ENCODE measurements at places on chromosomes 1 and 21.

DNA sequence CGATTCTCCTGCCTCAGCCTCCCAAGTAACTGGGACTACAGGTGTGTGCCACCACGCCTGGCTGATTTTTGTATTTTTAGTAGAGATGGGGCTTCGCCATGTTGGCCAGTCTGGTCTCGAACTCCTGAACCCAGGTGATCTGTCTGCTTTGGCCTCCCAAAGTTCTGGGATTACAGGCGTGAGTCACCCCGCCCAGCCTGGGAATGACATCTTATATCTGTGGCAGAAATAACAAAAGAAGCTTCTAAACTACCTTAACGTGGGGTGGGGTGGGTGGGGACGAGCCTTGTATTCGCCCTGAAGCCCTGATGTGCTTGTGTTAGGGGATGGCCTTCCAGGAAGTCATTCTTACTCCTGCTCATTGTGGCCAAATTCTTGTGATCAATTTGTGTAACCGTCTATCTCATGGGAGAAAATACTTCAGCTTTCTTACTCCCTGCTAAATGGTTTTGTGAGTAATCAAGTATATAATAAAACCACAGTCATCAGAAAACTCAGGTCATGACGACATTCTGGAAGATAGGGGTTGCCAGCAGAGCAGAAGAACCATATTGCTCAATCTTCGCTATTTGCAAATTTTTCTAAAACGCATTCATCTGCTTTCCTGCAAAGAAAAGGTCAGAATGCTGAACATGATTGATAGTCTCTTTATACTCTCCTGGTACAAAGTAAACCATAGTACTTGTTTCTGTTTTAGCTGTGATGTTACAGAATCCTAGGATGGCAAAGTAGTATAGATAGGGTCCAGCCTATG, 63.2 kb downstream of the DIRAS3 start:
- no peak for DNase-seq

DNA sequence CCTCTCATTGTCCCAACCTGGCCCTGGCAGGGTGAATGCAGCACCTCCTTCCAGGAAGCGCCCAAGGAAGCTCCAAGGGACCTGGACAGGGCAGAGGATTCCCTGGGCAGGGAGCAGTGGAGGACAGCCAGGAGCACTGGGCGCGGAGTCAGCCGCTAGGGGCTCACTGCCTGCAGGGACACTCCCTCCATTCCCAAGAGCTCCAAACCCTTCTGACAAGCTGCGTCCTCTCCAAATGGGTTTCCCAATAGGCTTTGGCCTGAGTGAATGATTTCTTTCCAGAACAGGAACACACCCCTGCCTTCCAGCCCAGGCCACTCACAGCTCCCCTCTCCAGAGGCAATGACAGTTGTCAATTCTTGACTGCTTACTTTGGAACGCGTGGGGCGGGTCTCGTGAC, 128.5 kb upstream of the EDN2 start:
- DNase-seq, result no peak

GRCh38 chr1:220786337-220787068, at the start of gene MTARC1:
MTARC1 (plus strand) TSS chr1:220786913; CDS start chr1:220786945, 32 bp downstream.
- DNase-seq, result no peak

DNA sequence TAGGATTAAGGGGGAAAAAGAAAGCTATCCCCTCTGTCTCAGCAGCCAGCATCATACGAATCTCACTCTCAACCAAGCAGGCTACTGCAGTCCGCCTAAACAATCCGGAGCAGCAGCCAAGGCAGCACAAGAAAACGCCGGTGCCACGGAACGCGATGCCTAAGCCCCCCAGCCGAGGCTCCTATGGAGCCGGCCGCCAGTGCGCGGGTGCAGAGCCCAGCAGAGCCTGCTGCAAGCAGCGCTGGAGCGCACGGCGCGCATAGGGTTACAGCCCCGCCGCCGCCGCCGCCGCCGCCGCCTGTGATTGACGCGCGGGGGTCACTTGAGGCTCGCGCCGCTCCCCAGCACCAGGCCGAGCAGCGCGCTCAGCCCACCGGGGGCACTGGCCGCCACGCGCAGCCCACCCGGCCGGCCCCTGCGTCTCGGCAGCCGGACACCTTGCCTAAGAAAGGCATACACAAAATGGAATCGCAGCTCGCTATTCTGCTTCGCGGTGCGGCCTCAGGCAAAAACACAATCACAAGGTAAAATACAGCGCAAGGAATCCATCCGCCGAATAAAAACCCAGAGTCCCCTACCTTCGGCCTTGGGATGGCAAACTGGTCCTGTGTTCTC, 780 bp downstream of the HIVEP3 start:
- DNase-seq, result peak; percentile 29

- no peak for DNase-seq
Measured at GRCh38 chr1:24566236-24566867, 10.5 kb downstream of the NCMAP start.

- DNase-seq, result no peak
Measured at GRCh38 chr1:202599669-202600431, 110.4 kb downstream of the SYT2 start.

- no peak for DNase-seq
Measured at GRCh38 chr1:119811985-119812557, 811 bp upstream of the REG4 start.

DNA sequence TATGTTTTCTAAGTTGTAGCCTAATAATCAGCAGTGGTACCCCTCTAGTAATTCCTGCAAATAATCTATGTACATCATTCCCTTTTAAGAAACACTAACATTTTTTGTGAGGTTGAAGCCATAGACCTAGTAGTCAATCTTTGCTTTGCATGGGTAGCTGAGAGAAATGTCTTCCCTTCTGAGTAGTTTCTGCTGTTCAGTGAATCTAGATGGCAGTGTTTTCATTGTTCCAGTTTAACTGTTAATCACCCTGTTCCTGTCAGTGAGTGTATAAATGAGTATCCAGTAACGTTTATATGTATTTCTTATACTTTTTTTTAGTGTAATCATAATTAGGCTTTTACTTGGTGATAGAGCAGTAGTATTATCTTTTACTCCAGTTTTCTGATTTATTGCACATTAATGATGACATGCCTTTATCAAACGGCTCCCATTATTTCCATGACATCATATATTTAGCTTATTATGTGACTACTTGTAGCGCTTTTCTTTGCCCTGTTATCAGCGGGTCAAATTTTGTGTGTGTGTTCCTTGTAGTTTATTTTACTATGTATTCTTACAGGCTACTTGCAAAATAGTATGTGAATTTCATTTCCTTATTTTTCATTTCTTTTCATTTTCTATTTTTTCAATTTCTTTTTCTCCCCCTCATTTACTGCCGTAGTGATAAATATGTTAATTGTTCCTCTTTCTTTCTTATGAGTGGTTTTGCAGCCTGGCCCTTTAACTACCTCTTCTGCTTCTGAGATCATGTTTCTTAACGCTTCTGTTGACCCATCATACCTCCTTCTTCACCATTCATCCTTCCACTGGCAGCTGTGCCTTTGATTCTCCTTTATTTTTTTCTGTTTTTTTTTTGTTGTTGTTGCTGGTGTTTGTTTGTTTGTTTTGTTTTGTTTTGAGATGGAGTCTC, 18.8 kb downstream of the CEP350 start:
- DNase-seq, result no peak

GRCh38 chr21:27954543-27955165, 987.8 kb upstream of the ADAMTS5 start:
- no peak for DNase-seq

- no peak for DNase-seq
Measured at GRCh38 chr1:243416495-243416894, 160.7 kb downstream of the SDCCAG8 start.

DNA sequence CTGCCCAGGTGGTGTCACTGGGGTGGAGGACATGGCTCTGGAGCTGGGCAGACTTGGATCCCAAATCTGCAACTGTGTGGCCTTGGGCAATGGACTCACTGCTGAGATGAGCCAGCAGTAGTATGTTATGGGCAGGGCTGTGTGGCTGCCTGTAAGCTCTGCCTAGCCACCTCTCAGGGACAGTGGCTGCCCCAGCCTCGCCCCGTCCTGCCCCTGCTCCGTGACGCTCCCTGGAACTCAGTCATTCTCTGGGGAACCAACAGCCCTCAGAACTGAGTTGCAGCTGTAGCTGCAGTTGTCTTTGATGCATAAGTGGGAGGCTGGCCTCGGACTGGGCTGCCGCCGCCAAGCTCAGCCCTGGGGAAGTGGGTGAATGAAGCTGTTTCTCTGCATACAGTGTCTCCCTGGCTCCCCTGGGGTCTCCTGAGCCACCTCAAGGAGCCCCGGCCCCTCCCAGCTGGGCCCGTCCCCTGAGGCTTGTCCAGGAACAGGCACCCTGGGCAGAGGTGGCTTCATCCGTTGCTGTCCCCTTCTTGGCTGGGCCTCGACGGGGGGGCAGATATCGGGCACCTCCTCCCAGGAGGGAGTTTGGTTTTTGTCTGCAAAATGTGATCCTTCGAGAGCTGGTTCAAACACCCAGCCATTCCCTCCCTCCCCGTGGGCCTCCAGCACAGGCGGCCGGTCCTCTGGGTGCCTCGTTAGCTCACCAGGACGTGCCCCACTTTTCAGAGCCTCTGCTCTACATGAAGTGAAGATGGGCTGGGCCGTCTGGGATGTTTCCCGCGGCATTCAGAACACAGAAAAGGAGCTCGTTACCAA, 26.2 kb upstream of the PLCH2 start:
- no peak for DNase-seq

- DNase-seq, result no peak
Measured at GRCh38 chr1:25148673-25149300, 83.5 kb downstream of the SYF2 start.

DNA sequence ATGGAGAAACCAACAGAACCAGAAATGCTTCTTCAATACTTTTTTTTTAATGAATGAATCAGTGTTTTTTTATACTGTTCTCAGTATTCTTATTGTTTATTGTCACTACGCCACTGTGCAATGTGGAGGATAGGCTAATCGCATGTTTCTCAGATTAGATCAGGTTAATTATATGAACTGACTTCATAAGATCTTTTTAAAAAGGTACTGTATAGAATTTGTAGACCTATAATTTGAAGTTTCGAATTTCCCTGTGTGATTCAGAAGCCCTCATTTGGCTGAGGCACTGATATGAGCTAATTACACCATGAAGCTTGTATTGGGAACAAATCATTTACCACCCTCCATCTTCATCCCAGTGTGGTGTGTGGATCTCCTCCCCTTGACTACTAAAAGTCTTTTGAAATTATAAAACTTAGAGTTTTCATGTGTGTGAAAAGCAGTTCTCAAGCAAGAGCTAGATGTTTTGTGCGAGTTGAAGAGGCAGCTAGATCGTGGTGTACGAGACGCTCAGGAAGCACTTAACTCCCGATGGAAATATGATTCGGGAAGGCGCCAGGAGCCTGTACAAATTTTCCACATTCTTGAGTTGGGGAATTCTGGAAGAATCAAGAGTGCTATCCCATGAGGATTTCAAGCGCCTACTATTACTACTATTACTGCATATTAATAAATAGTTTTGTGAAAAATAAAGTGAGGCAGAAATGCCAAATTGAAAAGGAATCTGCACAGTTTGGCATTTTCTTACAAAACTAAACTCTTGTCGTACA, 52.1 kb upstream of the KCNE2 start:
- DNase-seq, result no peak

- DNase-seq, result no peak
Measured at GRCh38 chr1:158255656-158256055, 1.4 kb downstream of the CD1A start.

GRCh38 chr1:112508278-112509004, at the start of gene WNT2B:
WNT2B (plus strand) TSS chr1:112508965; CDS start chr1:112509263, 298 bp downstream.
- DNase-seq, result peak; percentile 35

DNA sequence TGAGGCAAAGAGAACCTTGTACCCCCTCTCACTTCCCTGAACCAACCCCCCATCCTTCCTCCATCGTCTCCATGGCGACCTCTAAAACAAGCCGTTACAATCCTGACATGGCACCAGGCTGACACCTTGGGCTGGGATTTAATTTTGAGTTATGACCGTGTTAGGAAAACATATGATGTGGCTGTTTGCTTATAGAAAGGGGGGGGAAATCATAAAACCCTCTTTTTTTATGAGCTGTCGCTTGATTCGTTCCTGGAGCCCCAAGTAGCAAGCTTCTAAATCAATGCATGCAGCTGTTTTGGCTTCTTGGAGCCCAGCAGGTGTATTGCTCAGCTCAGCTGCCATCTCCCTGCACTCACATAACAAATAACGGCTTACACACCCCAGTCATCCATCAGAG, 301.2 kb upstream of the SPAG17 start:
- no peak for DNase-seq

DNA sequence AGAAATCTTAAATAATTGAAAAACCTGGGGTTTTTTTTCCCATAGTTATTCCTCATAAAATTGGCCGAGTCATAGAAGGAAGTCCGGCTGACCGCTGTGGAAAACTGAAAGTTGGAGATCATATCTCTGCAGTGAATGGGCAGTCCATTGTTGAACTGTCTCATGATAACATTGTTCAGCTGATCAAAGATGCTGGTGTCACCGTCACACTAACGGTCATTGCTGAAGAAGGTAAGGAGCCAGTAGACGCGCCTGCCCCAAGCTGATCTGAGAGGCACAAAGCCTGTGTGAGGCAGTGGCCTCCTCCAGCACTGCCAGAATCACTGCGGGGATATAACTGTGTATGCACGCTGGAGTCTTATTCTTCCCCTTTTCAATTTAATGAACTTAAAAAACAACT, 100.3 kb downstream of the PHTF1 start:
- DNase-seq, result no peak

DNA sequence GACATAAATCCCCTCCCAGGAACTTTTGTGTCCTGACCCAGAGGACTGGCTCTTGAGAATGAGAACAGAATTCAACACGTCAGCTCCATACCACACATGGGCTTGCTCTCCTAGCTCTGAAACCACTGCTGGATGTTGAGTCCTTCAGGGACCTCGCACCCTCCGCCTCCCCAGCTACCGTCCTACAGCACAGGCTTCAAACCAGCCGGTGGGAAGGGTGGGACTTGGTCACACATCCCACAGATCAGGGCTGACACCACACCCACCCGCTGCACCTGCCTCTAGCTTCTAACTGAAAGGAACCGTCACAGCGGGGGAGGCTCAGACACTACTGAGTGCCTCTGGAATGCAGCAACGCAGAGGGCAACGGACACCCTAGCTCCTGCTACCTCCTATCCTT, 24.0 kb downstream of the MRAP start:
- no peak for DNase-seq

DNA sequence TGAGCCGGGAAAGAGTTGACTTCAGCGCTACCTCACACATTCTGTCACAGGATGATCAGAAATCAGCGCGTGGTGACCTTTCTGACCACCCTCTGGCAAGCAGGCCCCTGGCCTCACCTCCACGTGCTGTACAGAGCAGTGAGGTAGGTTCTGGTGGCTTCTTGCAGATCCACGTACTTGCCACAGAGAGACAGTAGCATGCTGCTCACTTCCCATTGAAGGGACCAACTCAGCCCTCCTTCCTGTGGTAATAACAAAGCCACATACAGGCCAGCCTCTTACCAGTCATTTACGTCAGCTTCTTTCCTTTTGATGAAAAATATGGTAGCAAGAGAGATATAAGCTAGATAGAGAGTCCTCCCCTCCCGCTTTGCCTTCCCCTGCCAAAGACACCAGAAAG, 200.7 kb downstream of the CHRM3 start:
- no peak for DNase-seq

GRCh38 chr1:220391491-220391890, 119.2 kb upstream of the RAB3GAP2 start:
- no peak for DNase-seq

GRCh38 chr1:177525176-177525575, 354.4 kb downstream of the BRINP2 start:
- DNase-seq, result no peak

DNA sequence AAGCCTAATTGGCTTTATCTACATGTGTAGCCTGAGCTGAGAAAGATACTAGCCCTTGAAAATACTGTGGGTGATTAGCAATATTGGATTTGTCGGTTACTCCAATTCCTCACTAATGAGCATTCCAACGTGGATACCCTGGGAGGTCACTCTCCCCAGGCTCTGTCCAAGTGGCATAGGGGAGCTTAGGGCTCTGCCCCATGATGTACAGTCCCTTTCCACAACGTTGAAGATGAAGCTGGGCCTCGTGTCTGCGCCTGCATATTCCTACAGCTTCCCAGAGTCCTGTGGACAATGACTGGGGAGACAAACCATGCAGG, 2.6 kb downstream of the RCC1 start:
- DNase-seq, result no peak
